CD4-positive, alpha-beta T cell treated with Interferon alpha-2 for 1 hour (primary cell): ENCODE measurements at places on chromosomes 7 and 10.

DNA sequence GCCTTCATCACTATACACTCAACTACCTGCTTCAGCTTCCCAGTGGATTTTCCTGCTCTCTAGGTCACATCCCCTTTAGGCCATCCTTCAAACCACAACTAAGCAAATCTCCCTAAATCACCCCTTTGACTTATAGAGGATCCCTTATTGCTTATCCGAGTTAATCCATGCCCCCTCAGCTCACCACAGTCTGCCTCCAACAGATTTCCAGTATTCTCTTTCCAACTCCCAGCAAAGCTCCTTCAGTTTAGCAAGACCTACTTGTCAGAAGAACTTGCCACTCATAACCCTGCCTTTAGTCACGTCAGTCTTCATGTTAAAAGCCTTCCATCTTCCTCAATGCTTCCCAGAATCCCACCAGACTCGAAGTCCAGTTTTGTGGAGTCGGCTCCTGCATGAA, 38.6 kb downstream of the RAPGEF5 start:
- DNase-seq = no peak

DNA sequence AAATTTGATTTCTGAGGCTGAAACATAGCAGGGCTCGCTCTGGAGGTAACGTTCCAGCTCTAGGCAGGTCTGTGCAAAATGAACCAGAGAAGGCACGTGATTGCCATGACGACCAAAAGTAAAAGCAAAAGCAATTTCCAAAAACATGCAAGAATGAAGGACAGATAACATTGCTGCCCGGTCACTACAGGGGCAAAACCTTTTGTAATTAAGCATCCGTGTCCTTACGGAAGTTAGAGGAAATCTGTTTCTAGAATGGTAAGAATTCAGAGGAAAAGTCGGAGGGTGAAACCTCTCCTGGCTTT, 2.9 kb downstream of the KLF6 start:
- peak; percentile 54 for DNase-seq

GRCh38 chr7:135801877-135802276, 53.3 kb upstream of the FAM180A start:
- DNase-seq = no peak

- DNase-seq = no peak
Observed at GRCh38 chr10:29023678-29024077, 265.2 kb upstream of the LYZL1 start.

- peak; percentile 47 for DNase-seq
Observed at GRCh38 chr10:69043931-69044531, 43.9 kb upstream of the SRGN start.

GRCh38 chr7:149559711-149560110, 62.1 kb upstream of the ZNF746 start:
- DNase-seq = no peak

GRCh38 chr7:45026984-45027773, 27.2 kb downstream of the CCM2 start:
- peak; percentile 62 for DNase-seq

DNA sequence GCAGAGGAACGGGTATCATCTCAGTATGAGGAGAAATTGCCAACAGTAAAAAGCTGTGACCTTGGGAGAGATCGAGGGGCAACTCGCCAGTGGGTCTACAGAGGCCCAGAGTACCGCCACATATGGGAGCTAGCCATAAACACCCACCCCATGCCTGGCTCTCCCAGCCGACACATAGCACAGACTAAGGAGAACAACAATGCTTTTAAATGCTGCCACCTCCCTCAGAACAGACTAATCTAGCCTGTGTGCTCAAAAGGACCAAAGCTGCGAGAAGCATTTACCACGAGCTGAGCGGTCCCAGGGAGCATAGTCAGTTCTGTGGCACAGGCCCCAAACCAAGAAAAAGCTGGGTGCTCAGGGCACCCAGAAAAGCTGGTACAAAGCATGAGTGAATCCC, 73.3 kb downstream of the LSM5 start:
- DNase-seq = no peak

- no peak for DNase-seq
Observed at GRCh38 chr7:30027740-30028215, 434 bp upstream of the PLEKHA8 start.

GRCh38 chr7:41574377-41574776, 128.5 kb downstream of the INHBA start:
- DNase-seq = no peak

DNA sequence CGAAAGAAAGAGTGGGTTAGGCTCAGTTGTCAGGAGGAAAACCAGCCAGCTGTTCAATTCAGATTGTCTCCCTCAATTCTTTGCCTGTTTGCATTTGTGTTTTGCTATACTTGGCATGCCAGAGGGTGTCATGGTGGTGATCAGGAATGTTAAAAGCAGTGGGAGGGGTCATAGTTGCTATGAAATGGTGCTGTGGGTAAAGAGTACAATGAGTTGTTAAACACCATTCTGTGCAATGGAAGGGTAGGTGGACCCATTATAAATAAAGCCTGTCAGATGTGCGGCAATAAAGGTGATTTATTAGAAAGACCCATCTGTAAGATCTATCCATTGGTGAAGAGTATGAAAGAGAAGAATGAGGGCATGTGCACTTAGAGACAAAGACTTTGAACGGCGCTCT, 82.2 kb downstream of the MRPL32 start:
- DNase-seq = no peak

GRCh38 chr7:149209518-149210269, 14.3 kb downstream of the ZNF282 start:
- peak; percentile 43 for DNase-seq

GRCh38 chr7:97269741-97270140, 152.2 kb downstream of the SDHAF3 start:
- no peak for DNase-seq

- no peak for DNase-seq
Observed at GRCh38 chr10:131817866-131818509, 82.8 kb upstream of the PPP2R2D start.
